Lower lobe of right lung (tissue), 2 donors: ENCODE measurements at places on chromosomes 3 and 15. TPM values are rescaled to one million over a fixed set of nuclear protein-coding genes. Genes with fewer than 3 reads are reported as not detected.

The PPIB gene
- 323 TPM for total RNA-seq

The ADGRG7 gene
- not detected for total RNA-seq

The STRIT1 gene
- not detected for total RNA-seq

DNA sequence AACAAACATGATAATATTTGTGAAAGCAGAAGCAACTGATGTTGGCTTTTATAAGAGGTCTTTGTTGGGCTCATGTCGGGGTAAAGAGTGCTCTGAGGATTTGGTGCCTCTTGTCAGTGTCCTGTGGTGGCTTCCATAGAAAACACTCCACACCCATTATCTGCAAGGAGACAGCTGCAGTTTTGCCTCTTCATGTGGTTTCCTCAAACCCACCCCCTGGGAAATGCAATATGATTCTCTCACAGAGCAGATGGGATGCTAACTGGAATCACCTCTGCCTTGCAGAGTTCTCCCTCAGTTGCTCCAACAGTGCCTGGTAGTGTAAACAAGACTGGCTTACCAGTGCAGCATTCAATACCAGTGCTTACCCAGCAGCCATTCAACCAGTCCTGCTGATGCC lies 771.4 kb upstream of the CFAP20DC start:
- no peaks in the 10 kb centered on the region for H3K36me3 ChIP-seq
- peaks cover 16% of the 10 kb centered on the region for H3K4me1 ChIP-seq
- H3K4me3 ChIP-seq: no peak overlapping the region
- DNase-seq: no peak
- H3K27ac ChIP-seq: no peak overlapping the region
- no peaks in the 10 kb centered on the region for H3K27me3 ChIP-seq

The FRMD4B gene
- total RNA-seq: 62.4 TPM

The MAP6D1 gene
- total RNA-seq: 1.9 TPM

The DCLK3 gene
- total RNA-seq: 0.12 TPM

- DNase-seq: no peak
- no peaks in the 10 kb centered on the region for H3K27me3 ChIP-seq
- peaks cover 9% of the 10 kb centered on the region for H3K36me3 ChIP-seq
- peak overlapping the region; percentile 20 for H3K27ac ChIP-seq
Measured at GRCh38 chr3:15315003-15315402, 17.4 kb downstream of the SH3BP5 start.

DNA sequence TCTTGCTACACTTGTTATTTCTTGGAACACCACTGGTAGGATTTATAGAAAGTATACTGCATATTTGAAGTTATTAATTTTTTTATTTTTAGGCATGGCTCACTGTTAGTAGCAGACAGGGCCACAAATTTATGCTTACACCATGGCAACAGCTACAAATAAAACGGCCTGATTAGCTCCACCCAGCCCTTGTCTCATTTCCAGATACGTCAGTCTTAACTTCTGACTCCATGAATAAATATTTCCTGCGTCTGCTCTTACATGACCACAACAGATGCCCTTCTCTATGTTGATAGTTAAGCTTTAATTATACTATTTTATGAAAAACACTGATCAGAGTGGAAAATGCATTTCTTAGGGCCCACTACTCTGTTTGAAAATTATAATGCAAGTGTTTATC lies 62.3 kb upstream of the CPOX start:
- H3K4me1 ChIP-seq: peaks cover 11% of the 10 kb centered on the region
- H3K36me3 ChIP-seq: no peaks in the 10 kb centered on the region
- no peak overlapping the region for H3K27ac ChIP-seq
- no peak overlapping the region for H3K4me3 ChIP-seq
- H3K27me3 ChIP-seq: no peaks in the 10 kb centered on the region
- no peak for DNase-seq

The SLC6A1 gene
- 1.8 TPM for total RNA-seq

The PCBP4 gene
- 24.6 TPM for total RNA-seq

The STRA6 gene
- total RNA-seq: not detected

- H3K27ac ChIP-seq: no peak overlapping the region
- DNase-seq: no peak
- no peaks in the 10 kb centered on the region for H3K36me3 ChIP-seq
- no peaks in the 10 kb centered on the region for H3K4me1 ChIP-seq
Measured at GRCh38 chr3:169227911-169228310, 435.6 kb downstream of the MECOM start.

The ATP13A5 gene
- 2.0 TPM for total RNA-seq

The CLEC3B gene
- total RNA-seq: 217 TPM

- H3K27me3 ChIP-seq: no peaks in the 10 kb centered on the region
- peaks cover 12% of the 10 kb centered on the region for H3K36me3 ChIP-seq
- H3K4me3 ChIP-seq: no peak overlapping the region
- DNase-seq: no peak
- H3K4me1 ChIP-seq: no peaks in the 10 kb centered on the region
Measured at GRCh38 chr3:128362026-128362965, 104.4 kb downstream of the DNAJB8 start.

- H3K4me3 ChIP-seq: no peak overlapping the region
- no peaks in the 10 kb centered on the region for H3K36me3 ChIP-seq
- DNase-seq: no peak
- H3K27ac ChIP-seq: no peak overlapping the region
Measured at GRCh38 chr3:42801048-42801620, 3.2 kb downstream of the HIGD1A start.

DNA sequence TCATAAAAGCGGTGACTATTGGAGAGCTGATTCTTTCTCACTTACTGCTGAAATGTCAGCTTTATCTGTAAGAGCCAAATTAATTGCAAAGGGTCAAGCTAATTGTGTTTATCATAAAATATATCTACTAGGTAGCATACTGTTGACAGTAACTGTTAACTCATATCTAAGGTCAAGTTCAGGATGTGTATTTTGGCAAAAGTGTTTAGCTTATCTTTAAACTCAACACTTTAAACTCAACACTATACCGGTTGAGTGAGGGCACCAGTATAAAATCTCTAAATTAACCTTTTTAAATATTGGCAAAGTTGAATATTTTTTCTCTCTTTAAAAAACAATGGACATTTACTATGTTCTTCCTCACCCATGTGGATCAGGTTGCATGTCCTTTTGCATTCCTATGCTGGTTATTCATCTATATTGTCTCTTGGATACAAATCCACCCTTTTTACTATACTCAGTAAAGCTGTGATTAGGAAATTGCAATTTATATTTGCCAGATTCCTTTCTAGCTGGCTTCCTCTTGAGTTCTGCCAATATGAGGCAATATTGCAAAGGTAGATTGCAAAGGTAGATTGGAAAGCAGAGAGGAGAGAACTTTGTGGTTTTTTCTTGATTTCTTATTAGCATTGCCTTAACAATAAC lies 344.6 kb upstream of the DCBLD2 start:
- H3K27ac ChIP-seq: no peak overlapping the region
- no peaks in the 10 kb centered on the region for H3K27me3 ChIP-seq
- no peaks in the 10 kb centered on the region for H3K36me3 ChIP-seq
- H3K4me3 ChIP-seq: no peak overlapping the region
- no peak for DNase-seq
- no peaks in the 10 kb centered on the region for H3K4me1 ChIP-seq

GRCh38 chr3:72274493-72275330 lies 489.8 kb upstream of the PROK2 start:
- peaks cover 61% of the 10 kb centered on the region for H3K4me1 ChIP-seq
- no peaks in the 10 kb centered on the region for H3K27me3 ChIP-seq
- H3K4me3 ChIP-seq: peak overlapping the region; percentile 18
- no peaks in the 10 kb centered on the region for H3K36me3 ChIP-seq

- no peak overlapping the region for H3K27ac ChIP-seq
- peaks cover 37% of the 10 kb centered on the region for H3K27me3 ChIP-seq
- H3K4me3 ChIP-seq: peak overlapping the region; percentile 76
- H3K4me1 ChIP-seq: peaks cover 58% of the 10 kb centered on the region
Measured at GRCh38 chr15:40439461-40439959, 1.2 kb upstream of the BAHD1 start.

- no peak overlapping the region for H3K27ac ChIP-seq
- H3K27me3 ChIP-seq: no peaks in the 10 kb centered on the region
- no peak for DNase-seq
- no peaks in the 10 kb centered on the region for H3K4me1 ChIP-seq
- H3K36me3 ChIP-seq: no peaks in the 10 kb centered on the region
- H3K4me3 ChIP-seq: no peak overlapping the region
Measured at GRCh38 chr3:124517306-124517705, 212.9 kb upstream of the UMPS start.

DNA sequence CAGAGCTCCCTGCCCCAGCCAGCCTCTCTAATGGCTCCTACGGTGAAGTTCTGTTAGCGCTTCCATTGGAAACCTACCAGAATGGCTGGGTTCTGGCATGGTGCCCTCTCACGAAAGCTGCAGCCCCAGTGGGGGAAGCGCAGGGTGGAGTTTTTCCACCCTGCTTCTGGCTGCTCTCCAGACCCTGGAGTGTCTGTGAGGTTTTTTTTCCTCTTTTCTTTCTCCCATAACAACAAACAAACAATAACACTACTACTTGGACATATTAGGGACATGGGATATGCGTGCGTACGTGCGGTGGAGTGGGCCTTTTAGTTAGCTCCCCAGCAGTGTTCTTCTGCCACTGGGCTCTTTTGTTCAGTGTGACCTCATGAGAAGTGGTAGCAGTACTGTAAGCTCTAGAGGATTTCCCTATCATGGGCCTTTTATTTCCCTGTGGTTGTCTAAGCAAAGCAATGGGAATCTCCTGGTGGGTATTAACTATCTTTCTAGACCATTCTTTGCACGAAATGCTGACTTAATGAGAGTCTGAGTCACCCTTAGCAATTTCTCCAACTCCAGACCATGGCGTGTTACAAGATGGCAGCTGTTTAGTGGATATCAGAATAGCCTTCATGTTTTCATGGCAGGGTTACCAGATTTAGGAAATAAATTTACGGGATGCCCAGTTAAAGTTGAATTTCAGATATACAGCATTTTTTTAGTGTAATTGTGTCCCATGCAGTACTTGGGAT lies 161.9 kb downstream of the FNDC3B start:
- no peaks in the 10 kb centered on the region for H3K36me3 ChIP-seq
- H3K27me3 ChIP-seq: no peaks in the 10 kb centered on the region
- no peak overlapping the region for H3K4me3 ChIP-seq
- H3K27ac ChIP-seq: peak overlapping the region; percentile 79
- DNase-seq: peak; percentile 73

DNA sequence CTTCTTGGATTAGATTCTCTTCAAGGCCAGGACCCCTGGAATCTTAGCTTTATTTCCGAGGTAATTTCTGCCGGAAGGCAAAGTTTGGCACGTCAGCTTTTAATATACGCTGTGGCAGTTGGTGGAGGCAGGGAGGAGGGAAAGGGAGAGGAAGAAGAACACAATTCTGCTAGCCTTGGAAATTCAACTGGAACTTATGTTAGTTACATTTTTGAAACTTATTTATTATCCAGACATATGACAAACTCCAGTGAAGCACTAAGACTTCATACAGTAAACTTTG lies 100.1 kb upstream of the TSC22D2 start:
- no peak overlapping the region for H3K27ac ChIP-seq
- no peak for DNase-seq
- H3K27me3 ChIP-seq: no peaks in the 10 kb centered on the region
- no peak overlapping the region for H3K4me3 ChIP-seq
- H3K36me3 ChIP-seq: no peaks in the 10 kb centered on the region

DNA sequence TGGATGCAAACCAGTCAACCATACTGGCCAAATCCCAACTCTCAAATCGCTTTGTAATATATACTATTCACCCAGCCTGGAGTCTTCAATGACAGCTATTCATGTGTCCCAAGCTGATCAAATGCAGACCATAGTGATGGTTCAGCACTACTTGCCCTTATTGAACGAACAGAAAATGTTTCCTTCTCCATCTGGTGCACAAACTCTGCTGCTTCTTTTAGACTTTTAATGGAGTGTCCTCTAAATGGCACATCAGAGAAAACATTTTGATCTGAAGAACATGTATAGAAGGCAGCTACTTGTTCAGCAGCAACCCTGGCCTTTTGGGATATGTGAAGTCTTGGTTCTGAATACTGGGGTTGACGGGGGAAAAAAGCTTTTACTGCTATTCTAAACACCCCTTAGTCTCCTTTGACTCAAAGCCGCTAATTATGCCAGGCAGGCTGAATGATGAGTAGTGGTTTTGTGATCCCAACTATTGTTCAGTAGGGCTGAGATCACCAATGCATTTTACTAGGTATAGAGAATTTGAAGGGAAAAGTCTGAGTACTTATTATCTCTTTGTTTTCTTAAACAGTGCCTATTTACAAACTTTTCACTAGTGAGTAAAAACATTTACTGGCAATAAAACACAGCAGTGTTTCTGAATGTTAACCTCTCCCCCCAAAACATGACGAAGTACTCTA lies 781.2 kb downstream of the ROBO1 start:
- no peaks in the 10 kb centered on the region for H3K36me3 ChIP-seq
- H3K4me3 ChIP-seq: no peak overlapping the region
- no peak for DNase-seq
- H3K27ac ChIP-seq: no peak overlapping the region

- no peak overlapping the region for H3K4me3 ChIP-seq
- DNase-seq: peak; percentile 57
- H3K4me1 ChIP-seq: peaks cover 26% of the 10 kb centered on the region
Measured at GRCh38 chr3:9779721-9780457, 10.1 kb upstream of the CAMK1 start.

- H3K27me3 ChIP-seq: no peaks in the 10 kb centered on the region
- no peak overlapping the region for H3K27ac ChIP-seq
- H3K4me3 ChIP-seq: no peak overlapping the region
- H3K36me3 ChIP-seq: no peaks in the 10 kb centered on the region
Measured at GRCh38 chr3:174958671-174959328, 99.7 kb downstream of the NAALADL2 start.

DNA sequence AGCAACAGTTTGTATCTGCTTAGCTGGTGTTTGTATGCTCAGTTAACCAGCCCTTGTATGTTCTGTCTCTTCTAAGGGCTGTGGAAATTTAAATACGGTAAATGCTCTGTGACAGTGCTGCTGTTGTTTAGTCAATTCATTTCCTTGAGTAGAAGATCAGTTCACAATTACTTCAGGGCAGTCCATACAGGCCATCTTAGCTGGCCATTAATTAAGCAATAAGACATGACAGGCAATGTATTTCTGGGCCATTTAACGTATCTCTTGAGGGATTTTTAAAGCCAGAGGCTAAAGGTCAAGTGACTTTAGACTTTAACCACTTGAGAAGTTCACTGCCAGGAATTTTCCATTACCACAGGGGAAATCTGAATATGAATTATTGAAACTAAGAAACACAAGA lies 351.8 kb downstream of the ZIC1 start:
- H3K4me3 ChIP-seq: no peak overlapping the region
- no peaks in the 10 kb centered on the region for H3K27me3 ChIP-seq
- H3K27ac ChIP-seq: no peak overlapping the region
- no peaks in the 10 kb centered on the region for H3K4me1 ChIP-seq

DNA sequence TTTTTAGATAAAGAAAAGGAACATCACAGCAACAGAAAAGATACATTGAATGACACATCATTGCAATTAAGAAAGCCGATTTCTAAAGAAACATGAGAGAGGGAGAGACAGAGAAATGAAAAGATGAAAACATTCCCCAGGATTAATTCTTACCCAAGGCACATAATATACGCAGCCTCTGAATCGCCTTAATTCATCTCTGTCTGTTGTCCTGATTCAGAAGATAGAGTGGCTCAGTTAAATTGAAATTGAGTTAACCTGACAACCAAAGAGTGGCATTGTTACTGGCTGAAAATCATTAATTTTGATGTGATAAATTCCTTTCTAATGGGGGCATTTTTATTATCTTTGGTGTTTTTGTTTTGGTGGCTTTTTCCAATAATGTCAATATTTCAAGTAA lies 701.9 kb downstream of the EDEM1 start:
- H3K27me3 ChIP-seq: no peaks in the 10 kb centered on the region
- no peaks in the 10 kb centered on the region for H3K36me3 ChIP-seq
- H3K27ac ChIP-seq: no peak overlapping the region

- H3K4me1 ChIP-seq: no peaks in the 10 kb centered on the region
- no peaks in the 10 kb centered on the region for H3K27me3 ChIP-seq
- H3K4me3 ChIP-seq: no peak overlapping the region
- DNase-seq: no peak
Measured at GRCh38 chr15:49556437-49556836, 64.2 kb downstream of the FAM227B start.
